Vein endothelial cell (primary cell): ENCODE measurements at places on chromosomes 1 and 21. TPM values are rescaled to one million over a fixed set of nuclear protein-coding genes. Genes with fewer than 3 reads are reported as not detected.

The PADI1 gene
- not detected in 2 replicates for total RNA-seq

The SPRR2D gene
- not detected in 2 replicates for total RNA-seq

The C8B gene
- not detected in 2 replicates for total RNA-seq

The KCNJ9 gene
- total RNA-seq, result not detected in 2 replicates

The CFAP298 gene
- total RNA-seq, result 25.2 and 27.1 TPM in 2 replicates

The LYSMD1 gene
- 5.2 TPM in 2 replicates for total RNA-seq

The FUCA1 gene
- 11.0 and 12.7 TPM in 2 replicates for total RNA-seq

The APCS gene
- total RNA-seq, result not detected in 2 replicates

The PDE4B gene
- total RNA-seq, result 120 and 126 TPM in 2 replicates

The COL9A2 gene
- total RNA-seq, result 0.19 and 0.33 TPM in 2 replicates

The HIVEP3 gene
- 1.2 and 1.3 TPM in 2 replicates for total RNA-seq
